ENCODE measurements at places on chromosomes 2 and 18.

GRCh38 chr2:82848285-82848684 is 1610.8 kb downstream of the SUCLG1 start:
- DNase-seq, result no peak

DNA sequence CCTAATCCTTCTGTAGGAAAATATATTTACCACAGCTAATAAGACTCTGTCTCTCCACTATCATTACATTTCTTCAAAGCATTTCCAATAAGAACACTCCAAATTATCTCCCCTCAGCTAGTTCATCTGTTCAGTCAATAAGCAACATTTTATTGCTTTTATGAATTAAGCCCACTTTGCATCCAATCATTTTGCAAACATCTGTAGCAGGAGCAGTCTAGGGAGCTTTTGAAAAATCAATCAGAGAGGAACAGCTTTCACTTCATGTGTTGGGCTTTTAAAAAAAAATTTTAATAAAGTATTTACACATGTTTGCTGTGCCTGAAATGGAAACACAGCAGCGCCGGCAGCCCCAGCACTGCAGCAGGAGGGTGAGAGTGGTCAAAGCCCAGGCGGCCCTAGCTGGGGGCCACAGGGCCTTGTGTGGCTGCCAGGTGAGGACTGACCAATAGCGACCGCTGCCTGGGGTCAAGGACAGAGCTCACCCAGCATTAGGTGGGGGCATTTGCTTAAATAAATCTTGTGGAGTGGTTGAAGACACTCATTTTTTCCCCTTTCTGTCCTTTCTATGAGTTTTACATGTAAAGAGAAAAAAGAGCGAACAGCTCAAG is 250.7 kb downstream of the RNF144A start:
- no peak for DNase-seq

DNA sequence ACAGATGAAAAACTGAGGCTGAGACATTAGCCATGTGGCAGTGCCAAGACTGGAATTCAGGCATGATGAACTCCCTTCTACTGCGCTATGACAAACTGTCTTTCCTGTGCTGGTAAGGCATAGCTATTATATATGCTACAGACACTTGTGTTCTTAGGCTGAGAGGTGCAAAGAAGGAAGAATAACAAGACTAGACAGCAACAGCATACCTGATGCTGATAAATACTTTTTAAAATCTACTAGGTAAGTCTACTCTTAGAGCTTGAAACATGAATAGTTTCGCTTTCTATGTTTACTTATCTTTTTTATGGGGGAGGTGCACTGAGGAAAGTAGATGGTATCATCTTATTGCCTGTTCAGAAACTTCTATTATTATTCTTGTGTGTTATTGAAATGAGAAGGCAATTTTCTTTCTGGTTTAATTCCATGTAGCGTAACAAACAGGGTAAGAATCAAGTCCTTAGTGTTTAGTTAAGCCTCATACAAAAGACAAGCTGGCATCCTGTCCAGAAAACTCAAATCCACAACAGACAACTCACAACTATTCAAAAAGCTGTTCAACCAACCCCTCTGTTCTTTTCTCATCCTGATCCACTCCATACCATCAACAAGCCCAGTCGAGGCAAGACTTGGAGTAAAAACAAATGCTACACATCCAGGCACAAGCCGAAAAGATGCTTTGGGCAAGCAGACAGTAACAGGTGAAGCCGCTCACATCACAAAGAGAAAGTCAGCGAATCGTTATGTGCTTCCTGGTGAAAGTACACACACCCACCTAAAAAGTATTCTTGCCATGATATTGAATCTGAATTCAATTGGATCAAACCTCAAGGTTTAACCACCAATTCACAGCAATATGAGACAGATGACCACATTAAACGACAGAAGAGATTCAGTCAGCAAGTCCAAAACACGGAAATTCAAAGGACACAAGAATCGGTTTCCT is 1.5 kb downstream of the TTC32 start:
- DNase-seq, result no peak

GRCh38 chr2:216404010-216404618 is 8.2 kb upstream of the SMARCAL1 start:
- DNase-seq, result peak; percentile 56

GRCh38 chr2:239288951-239289511 is 111.8 kb downstream of the HDAC4 start:
- DNase-seq, result no peak

DNA sequence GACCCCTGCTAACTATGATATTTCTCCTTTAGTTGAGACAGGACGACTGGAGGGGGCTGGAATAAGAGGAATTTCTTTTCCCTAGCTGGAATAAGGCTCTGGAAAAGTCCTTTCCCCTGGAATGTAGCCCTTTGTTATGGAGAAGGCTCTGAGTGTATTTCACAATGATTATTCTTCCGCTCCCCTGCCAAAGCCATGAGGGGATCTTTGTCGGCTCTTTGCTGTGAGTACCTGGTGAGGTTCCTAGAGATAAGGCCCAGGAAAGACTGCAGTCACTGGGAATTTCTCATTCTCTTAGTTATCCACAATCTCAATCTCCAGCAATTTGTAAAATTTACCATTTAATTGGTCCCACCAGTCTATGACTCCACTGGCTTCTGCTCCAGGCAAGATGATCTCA is 340.2 kb upstream of the HNRNPA3 start:
- DNase-seq, result no peak

DNA sequence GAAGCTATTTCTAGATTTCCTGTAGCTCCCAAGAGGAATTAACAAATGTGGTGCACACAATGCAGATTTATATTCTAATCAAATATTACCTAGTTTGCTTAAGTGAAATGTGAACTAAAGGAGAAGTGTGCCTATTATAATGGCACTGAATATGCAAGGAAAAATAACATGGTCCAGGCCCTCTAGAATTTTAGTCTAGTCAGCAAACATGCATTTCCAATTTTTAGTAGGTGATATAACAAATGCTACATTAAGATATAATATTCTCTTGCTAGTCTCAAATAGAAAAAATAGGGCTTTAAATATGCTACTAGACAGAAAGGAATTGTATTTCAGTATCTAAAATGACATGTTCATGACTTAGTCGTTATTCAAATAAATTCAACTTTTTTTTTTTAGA is 689.5 kb downstream of the TMEM182 start:
- no peak for DNase-seq

- DNase-seq, result no peak
Observed at GRCh38 chr18:34128436-34128835, 96.3 kb downstream of the NOL4 start.

GRCh38 chr2:186894478-186894877 is 45.5 kb upstream of the ZSWIM2 start:
- DNase-seq, result no peak

GRCh38 chr2:38835015-38835601 is 40.6 kb downstream of the DHX57 start:
- DNase-seq, result no peak

- DNase-seq, result no peak
Observed at GRCh38 chr2:159300586-159300985, 14.1 kb upstream of the WDSUB1 start.

- DNase-seq, result no peak
Observed at GRCh38 chr2:133737242-133737993, 169.2 kb upstream of the NCKAP5 start.

DNA sequence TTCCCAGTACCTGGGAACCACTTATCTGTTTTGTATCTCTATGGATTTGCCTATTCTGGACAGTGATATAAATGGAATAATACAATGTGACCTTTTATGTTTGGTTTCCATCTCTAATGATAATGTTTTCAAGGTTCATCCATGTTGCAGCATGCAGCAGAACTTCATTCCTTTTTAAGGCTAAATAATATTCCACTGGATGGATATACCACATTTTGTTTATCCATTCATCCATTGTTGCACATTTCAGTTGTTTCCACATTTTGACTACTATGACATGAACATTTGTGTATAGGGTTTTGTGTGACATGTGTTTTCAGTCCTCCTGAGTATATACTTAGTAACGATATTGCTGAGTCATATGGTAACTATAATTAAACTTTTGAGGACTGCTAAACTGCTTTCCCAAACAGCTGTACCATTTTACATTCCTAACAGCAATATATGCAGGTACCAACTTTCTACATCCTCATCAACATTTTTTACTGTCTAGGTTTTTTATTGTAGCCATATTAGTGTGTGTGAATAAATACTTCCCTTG is 17.7 kb upstream of the MARCHF7 start:
- DNase-seq, result no peak

GRCh38 chr2:185006481-185006880 is 408.2 kb downstream of the ZNF804A start:
- DNase-seq, result peak; percentile 47

DNA sequence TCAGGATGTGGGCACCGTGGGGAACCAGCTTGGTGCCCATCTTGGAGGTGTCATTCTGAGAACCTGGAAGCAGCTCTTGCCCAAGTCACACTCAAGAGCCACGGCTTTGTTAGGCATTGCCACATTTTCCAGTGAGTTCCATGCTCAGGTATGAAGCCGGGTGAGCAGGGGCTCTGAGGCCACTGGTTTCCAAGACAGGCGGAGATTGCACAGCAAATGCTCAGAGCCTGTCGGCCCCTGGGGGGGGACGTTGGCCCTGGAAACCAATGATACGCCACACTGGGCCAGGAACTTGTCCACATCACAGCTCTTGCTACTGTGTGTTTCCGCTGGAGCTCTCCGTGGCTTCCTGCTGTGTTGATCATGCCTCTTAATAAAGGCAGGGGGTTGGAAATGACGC is 52.5 kb upstream of the SALL3 start:
- no peak for DNase-seq

DNA sequence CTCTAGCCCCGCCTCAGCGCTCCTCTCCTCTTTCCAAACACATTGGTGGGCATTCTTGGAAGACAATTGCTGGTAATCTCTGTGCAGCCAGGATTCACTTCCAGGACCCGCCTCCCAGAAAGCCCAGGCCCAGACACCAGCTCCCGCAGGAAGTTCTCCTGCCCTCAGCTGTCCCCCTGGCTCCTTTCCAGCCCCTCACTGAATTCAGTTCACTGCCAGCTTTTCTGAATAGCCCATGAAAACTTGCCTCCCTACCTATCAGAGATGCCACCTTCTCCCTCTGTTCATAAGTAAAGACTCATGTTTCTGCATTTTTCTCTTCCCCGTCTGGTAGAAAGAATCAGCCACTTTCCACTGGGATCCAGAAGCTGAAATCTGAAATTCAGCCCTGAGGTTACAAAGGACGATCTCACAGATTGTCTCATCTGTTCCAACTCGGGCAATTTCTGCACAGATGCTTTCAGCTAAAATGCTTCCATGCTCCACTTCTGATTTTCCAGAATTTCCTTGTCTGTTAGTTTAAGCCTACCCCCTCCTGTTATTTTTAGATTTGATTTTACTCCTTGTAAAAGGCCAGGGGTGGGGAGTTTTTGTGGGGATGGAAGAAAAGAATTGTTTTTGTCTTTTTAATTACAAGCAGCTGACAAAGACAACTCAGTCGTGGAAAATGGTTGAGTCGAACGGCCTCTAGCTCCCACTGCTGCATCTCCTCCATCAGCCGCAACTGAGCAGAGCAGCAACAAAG is 98.1 kb downstream of the SP3 start:
- DNase-seq, result no peak

GRCh38 chr2:234989183-234989701 is 37.4 kb downstream of the SH3BP4 start:
- DNase-seq, result no peak

- DNase-seq, result no peak
Observed at GRCh38 chr2:96308248-96308647, 2.9 kb upstream of the SNRNP200 start.

GRCh38 chr2:195594248-195594647 is 62.8 kb upstream of the SLC39A10 start:
- no peak for DNase-seq

DNA sequence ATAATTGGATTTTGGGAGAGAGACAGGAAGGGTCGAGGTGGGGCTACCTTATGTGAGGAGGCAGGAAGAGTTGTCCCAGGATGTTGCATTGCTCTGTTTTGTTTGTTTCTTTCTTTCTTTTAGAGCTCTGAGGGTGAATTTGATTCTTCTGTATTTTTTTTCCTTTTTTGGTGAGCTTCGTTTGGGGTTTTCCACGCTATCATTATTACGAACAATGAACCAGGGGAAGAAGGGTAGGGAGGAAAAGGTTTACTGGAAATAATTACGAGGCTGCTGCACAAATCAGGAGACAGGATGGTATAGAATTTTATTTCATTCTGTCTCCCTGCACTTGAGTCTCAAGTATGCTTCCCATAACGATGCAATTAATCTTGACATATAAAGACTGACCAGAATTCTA is 51.4 kb upstream of the ZNF516 start:
- no peak for DNase-seq

DNA sequence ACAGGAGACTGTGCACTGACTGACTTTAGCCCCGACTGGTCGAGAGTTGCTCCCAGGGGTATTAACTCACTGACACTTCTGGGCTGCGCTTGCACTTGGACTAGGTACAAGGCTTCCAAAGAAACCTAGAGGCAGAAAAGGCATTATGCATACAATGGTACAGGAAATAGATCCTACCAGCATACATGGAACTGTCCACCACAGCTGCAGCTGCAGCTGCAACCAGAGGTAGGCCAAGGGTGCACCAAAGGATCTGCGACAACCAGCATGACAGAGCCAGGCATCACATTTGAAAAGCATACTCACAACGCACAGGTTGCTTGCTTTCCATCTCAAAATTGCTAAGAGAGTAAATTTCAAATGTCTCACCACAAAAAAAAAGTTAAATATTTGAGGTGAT is 22.6 kb upstream of the PGAP1 start:
- no peak for DNase-seq

- DNase-seq, result no peak
Observed at GRCh38 chr2:231207734-231208133, 9.3 kb downstream of the ARMC9 start.

GRCh38 chr2:71498261-71498701 is 44.9 kb downstream of the DYSF start:
- no peak for DNase-seq

DNA sequence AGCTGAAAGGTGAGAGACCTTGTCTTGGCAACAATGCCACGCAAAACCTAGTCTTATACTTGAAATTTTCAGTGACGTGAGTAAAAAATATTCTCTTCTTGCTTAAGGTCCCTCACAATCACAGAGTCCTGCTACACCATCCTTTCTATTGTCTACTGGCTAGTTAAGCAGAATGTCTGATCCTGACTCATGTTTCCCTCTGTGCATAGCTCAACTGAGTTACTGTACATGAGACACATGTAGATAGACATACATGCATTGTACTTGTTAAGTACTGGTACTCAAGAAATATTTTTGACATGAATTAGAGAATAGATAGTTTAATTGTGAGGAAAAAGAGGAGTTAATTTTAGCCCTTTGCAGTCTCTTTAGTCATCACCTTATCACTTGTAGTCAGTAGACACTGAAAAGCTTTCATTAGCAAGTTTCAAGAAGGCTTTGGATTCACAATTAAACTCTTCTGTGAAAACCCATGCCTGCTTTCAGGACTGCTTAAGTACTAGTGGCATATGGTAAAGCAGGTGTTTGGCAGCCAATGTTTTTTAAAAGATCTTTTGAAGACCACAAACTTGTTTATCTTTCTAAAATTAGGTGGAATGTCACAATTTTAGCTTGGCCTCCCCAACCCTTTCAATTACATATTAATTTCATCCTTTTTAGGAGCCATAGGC is 158.7 kb upstream of the CCDC150 start:
- DNase-seq, result no peak

DNA sequence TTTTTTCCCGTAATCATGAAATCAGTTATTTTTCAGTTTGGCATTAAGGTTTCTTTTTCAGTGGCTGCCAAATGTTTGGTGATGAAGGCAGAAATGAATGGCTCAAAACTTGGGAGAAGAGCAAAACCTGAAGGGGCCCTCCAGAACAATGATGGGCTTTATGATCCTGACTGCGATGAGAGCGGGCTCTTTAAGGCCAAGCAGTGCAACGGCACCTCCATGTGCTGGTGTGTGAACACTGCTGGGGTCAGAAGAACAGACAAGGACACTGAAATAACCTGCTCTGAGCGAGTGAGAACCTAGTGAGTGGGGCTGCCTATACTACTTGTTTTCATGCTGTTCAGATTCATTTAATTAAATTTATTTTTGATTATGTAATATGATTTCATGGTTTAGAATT is 29.2 kb upstream of the MSH2 start:
- peak; percentile 49 for DNase-seq

Data from WTC11 (cell line).